ENCODE measurements at places on chromosomes 4 and X.

DNA sequence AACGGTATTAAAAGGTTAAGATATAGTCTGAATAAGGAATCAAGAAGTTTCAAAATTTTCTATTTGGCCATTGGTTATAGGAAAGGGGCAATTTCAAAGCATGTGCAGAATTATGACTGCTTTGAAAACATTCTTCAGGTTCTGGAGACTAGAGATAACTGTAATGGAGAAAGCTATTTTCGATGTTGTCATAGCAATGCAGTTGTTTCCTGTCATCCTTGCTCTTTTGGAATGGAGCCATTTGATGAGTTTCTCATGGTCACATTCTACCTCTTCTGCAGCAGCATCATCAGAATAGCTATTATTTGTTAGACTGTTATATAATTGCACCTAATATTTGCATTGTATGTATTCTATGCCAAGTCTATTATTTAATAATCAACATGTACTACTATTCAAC is 368.2 kb upstream of the NR3C2 start:
- no peak for DNase-seq

- DNase-seq, result no peak
Observed at GRCh38 chr4:157096439-157096838, 20.5 kb downstream of the GLRB start.

GRCh38 chrX:123173833-123174232 is 10.2 kb upstream of the GRIA3 start:
- DNase-seq, result no peak

- DNase-seq, result no peak
Observed at GRCh38 chr4:52833941-52834525, 28.1 kb upstream of the RASL11B start.

- no peak for DNase-seq
Observed at GRCh38 chr4:15336410-15337167, 91.2 kb upstream of the C1QTNF7 start.

DNA sequence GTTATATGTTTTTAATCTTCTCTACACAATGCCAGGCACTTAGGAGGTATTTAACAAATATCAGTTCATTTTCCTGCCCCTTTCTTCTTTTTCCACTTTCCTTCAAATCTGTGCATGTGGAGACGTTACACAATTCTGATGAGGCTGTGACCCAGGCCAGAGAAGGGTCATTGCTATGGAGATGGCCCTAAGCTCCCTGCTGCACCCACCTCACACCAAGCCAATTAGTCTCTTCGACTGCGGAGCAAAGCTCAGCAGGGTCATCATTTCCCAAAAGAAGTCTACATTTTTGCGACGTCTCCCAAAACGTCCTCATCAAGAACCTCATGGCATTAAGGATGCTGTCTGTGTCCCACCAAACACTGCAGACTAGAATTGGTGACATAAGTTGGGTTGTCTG is 28.9 kb upstream of the VEGFD start:
- DNase-seq, result no peak

DNA sequence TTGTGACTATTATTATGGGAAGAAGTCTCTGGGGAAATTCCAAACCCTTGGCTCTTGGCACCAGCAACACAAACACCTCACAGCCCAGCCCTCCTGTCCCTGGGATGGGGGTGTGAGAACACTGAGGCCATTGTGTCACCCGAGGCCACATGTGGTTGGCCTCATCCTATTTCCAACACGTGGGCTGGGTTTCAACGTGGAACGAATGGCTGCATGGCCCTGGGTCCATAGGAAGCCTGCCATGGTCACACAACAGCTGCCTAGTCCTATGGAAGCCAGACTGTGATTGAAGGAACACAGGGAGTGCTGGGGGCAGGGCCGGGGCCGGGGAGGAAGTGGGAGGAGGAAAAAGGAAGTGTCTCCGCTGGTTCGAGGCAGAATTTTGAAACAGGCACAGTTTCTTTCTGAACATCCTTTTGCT is 10.0 kb downstream of the CLCN4 start:
- DNase-seq, result no peak
